ENCODE measurements at places on chromosomes 12 and 14. TPM values are rescaled to one million over a fixed set of nuclear protein-coding genes. Genes with fewer than 3 reads are reported as not detected.

OXA1L gene
- total RNA-seq: 43.8 TPM

PIGH gene
- total RNA-seq: 36.4 TPM

PRIMA1 gene
- 1.6 TPM for total RNA-seq

GLIPR1L2 gene
- 2.3 TPM for total RNA-seq

ERBB3 gene
- 6.2 TPM for total RNA-seq

SLCO1C1 gene
- 21.5 TPM for total RNA-seq

NEUROD4 gene
- 0.23 TPM for total RNA-seq

KRT72 gene
- 0.23 TPM for total RNA-seq

TMEM229B gene
- total RNA-seq: 35.1 TPM

KRT6C gene
- total RNA-seq: not detected

CATSPERB gene
- 3.5 TPM for total RNA-seq

FZD10 gene
- total RNA-seq: 2.5 TPM

BIN2 gene
- 2.3 TPM for total RNA-seq

STRAP gene
- 90.2 TPM for total RNA-seq

Measured in diencephalon (tissue), 1 donor.